ENCODE measurements at places on chromosomes 2 and 18. TPM values are rescaled to one million over a fixed set of nuclear protein-coding genes. Genes with fewer than 3 reads are reported as not detected.

The PSMD1 gene
- 119 TPM for total RNA-seq

The CDK15 gene
- not detected for total RNA-seq

The MAP3K19 gene
- not detected for total RNA-seq

The GPBAR1 gene
- 0.20 TPM for total RNA-seq

The TCF4 gene
- total RNA-seq = 0.74 TPM

The REG3A gene
- total RNA-seq = not detected

The HEATR5B gene
- total RNA-seq = 10.4 TPM

The NEB gene
- not detected for total RNA-seq

DNA sequence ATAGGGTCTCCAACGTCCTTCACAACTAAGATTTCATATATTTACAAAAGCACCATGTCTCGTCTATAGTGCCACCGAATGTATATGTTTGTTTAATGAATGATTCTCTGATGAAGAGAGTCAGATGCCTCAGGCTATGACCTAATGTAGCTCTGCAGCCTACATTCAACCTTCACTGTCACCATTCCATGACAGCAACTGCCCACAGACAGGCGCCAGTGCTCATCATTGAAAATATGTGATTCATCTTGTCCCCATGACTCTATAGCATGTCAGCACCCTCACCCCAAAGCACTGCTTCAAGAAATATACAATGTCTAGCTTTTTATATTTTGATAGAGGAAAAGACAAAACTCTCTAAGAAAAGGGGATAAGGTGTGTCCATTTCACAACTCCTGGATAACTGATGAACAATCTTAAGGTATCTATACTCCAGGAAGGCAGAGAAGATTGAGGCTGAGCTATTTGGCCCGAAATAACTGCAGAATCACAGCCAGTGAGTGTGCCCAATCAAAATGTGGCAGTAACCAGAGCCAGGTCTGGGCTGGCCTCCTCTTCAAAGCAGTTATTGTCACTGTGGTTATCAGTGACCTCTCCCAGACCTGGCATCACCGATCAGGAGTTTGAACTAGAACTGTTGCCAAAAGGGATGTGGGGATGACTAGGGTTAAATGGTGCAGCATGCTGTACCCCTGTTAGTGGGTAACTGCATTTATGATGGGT is 246.6 kb downstream of the SETBP1 start:
- DNase-seq = no peak

- no peak for DNase-seq
These were observed 103.7 kb upstream of the TAF1B start for GRCh38 chr2:9739531-9739964.

DNA sequence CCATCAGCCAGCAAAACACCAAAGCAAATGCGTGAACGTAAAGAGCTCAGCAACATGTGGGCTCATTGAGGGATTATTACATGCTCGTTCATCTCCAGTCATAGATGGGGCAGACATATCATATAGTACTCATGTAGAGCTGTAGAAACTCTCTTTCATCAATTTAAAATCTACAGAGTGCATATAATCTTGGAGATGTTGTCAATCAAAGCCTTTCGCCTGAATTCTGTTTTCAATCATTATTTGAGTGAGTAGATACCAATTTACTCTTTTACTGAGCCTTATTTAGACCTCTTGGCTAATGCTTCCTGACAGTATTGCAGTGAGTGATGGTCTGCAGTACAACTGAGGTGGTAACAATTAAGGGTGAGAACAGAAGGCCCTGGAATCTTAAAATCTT is 7.0 kb downstream of the RIT2 start:
- DNase-seq = no peak

GRCh38 chr2:232292395-232293154 is 86.0 kb upstream of the ALPP start:
- DNase-seq = no peak

GRCh38 chr2:182951948-182952663 is 85.7 kb upstream of the FRZB start:
- DNase-seq = no peak

DNA sequence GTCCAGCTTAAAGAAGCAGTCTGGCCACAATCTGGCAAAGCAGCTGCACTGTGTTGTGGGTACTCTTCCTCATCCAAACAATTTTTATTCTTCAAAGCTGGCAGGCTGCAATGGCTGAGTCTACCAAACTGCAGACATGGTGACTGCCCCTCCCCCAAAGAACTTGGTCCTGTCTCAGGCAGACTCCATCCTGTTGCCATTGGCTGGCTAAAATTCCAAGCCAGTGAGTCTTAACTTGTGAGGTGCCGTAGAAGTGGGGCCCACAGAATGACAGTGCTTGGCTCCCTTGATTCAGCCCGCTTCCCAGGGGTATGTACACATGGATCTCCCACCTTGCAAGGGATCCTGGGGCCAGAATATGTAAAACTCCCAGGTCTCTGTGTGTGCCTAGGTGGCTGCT is 14.5 kb upstream of the NXPH2 start:
- no peak for DNase-seq

- no peak for DNase-seq
These were observed 74.2 kb upstream of the KLF7 start for GRCh38 chr2:207239754-207240494.

DNA sequence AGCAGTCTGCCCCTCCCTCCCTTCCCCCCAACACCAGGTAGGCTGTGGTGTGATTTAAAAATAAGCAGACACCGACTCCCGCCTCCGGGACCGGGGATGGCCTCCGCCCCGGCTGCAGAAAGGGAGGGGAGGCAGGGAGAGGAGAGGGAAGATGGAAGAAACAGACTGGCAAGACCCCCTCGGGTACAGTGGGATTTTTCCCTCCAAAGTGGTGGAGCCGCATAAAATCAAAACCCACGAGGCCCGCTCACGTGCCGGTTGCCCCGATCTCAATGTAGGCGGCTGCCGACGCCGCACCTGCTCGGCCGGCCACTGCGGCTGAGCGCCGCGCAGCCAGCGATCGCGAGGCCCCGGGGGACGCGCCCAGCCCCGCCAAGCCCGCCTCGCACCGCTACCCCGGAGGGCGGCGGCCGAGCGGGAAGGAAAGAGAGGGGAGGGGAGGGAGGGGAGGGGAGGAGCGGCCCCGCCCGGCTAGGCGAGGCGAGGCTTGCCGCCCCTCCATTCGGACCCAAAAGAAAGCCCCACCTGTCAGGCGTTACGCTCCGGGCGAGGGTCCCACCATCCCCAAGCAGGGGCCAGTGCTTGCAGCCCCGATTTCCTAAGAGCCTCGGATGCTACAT is 811 bp downstream of the ADD2 start:
- no peak for DNase-seq

DNA sequence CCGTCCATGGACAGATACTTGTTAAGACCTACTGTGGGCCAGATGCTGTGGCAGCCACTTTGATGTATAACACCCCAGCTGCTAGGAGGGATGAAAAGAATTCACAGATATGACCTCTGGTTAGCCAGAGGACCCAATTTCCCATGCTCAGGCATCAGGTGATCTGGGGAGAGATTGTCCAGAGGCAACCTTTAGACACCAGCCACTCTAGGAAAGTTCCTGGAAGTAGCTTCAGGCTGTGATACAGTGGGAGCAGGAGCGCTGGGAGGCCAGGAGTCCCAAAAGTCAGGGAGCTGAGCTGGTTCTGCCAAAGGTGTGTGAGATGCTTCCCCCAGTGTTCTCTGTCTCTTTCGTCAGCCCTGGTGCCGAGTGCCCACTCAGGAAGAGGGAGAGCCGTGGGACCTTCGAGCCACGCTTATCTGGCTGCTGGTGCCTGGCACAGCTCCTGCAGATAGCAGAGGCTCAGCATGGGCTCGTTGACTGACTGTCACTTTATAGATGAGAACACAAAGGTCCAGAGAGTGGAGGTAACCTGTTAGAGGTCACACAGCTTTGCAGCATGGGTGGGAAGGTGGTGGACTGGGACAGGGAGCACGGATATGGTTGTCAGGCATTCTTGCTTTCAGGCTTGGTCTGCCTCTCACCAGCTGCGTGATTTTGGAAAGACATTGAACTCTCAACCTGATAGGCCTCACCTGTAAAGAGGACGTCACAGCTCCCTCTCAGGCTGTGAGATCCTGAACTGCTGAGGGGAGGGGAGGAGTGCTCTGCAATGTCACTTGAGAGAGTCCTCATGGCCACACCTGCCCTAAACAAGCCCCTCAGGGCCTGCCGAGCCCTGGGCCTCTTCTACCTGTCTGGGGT is 7.8 kb upstream of the RALB start:
- no peak for DNase-seq

DNA sequence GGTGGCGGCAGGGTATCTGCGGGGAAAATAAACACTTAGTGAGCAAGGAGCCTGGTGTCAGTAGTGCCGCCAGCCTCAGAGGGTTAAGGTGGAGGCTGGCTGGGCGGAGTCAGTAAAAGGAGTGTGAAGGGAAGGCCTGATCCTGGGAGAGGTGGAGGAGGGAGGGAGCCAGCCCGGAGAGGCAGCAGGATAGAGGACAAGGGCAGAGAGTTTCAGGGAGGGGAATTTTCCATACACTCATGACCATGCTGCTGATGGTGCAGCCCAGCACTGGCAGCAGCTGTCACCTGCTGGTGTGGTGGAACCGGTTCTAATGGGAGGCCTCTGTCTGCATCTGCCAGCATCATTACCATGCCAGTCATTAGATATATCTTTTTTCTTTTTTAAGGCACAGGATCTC is 2.0 kb upstream of the TEX44 start:
- peak; percentile 44 for DNase-seq

DNA sequence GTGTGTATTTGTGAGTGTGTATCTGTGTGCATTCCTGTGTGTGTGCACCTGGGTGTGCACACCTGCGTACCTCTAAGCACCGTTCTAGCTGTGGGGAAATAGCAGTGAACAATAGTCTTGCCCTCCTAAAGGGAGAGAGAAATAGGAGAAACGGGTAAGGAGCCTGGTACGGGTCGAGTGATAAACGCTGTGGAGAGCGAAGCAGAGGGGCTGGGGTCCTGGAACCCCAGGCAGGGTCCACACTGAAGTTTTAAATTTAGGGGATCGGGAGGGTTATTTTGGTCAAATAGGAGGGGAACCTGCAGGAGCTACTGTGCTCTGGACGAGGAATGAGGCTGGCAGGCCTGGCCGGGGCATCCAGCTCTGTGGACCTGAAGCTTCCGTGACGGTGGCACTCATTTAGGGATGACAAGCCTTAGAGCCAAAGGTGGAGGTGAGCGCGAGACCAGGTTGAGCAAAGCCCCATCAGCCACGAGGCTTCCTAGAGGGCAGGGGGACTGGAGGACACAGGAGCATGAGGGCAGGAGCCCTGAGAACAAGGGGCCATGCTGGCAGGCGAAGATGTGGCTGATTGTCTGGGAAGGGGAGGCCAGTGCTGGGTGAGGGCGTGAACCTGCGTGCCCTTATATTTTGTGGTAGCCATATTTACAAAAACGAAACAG is 188.0 kb downstream of the RTP5 start:
- no peak for DNase-seq

GRCh38 chr2:238696786-238697185 is 151.1 kb upstream of the TWIST2 start:
- no peak for DNase-seq

- no peak for DNase-seq
These were observed 248.2 kb downstream of the TMX3 start for GRCh38 chr18:68466672-68467071.

DNA sequence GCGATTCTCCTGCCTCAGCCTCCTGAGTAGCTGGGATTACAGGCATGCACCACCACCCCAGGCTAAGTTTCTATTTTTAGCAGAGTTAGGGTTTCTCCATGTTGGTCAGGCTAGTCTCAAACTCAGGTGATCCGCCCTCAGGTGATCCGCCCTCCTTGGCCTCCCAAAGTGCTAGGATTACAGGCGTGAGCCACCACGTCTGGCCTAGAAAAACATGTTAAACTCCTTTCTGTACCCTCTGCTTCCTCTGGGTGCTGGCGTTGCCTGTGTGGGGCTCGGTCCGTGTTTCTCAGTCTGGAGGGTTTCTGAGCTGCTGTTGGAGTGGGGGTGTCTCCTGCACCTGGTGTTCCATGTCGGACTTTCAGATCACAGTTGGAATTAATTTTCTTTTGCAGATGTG is 17.9 kb downstream of the LDLRAD4 start:
- DNase-seq = no peak

DNA sequence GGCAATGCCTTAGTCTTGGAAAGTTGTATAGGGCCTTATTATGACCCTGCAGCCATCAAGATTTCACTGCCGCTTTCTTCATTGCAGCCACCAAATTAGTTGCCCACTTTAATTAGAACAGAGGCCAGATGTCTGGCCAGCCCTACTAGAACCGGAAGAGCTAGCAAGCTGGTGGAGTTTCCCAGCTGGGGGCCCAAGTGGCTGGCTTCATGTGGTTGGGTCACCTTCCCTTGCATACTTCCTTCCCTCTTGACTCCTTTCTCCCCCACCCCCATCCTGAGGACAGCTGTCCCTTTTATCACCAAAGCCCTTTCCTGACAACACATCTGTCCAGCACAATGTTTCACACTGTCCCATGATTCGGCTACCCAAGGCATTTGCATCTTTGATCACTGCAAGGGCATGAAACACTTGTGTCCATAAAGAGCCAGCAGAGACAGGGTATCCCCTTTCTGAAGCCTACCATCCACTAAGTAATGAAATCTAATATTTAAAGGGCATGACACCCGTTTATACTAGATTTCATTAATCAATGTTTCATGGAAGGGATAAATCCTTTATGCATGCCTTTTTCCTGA is 187.2 kb downstream of the BCL11A start:
- DNase-seq = no peak

DNA sequence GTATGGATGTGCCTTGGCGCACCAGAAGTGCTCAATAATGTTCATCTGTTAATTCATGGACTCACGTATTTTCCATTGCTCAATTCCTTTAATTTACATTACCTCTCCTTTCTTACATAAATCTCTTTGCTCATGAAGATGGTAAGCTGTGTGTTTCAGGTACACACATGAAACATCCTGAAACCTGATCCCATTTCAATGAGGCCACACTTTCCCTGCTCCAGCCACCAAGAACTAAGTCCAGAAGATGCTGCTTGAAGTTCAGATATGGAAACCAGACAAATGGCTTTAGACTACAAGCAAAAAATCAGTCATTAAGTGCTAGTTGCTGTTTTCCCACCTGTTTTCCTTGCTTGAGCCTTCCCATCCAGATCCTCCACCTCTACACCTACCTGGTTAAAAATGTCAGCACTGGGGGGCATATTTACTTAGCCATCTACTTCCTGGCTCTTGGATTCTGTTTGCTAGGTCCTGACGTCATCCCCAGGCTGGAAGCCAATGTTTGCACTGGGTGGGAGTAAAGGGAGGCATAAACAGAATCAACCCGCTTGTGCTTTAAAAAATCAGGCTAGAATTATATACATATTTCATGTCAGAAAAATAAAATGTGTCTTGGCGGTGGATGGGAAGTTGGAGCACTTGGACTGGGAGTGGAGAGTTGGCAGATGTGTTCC is 309.7 kb downstream of the OSR1 start:
- no peak for DNase-seq

GRCh38 chr2:144824306-144825080 is 304.6 kb upstream of the ZEB2 start:
- DNase-seq = no peak
